Left hindlimb (tissue), 1 donor: ENCODE measurements at places on chromosomes 2 and 18.
A peak's percentile ranks its signal among the peaks of the same experiment; 100 is the strongest.

DNA sequence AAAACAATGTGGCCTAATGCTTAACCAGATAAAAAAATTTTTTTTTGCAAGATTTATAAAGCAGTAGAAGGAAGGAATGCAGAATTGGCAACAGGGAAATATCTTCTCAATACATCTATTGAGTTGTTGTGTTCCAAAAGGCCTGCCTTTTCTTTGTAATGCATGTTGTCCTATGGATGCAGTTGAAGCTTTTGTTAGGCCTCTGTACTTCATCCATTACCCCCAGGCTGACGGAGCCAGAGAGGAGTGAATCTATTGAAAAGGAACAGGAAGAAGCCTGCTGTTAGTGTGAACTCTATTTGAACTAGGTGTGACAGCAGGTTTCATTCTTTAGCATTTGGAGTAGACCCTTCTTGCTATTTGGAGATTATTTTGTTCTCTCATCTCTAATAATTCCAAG, 56.5 kb downstream of the MTX2 start:
- no peak for DNase-seq

DNA sequence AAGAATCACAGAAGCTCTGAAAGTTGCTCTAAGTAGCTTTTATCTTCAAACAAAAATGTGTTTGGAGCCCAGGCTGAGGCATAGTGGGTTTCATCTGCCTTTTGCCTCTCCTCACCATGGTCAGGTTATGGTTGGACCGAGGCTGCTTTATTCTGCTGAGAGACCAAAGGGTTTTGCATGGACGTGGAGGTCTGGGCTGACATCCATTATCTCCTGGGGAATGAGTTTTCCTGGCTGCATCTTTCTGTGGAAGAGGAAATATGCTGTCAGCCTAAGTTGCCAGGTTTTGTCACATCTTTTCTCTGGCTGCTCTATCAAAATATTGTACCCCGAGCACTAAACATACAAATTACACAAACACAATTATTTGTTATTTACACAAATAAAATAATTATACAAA, 223.2 kb downstream of the LDLRAD4 start:
- no peak for DNase-seq

- no peak for DNase-seq
These were observed 159.9 kb downstream of the CTIF start for GRCh38 chr18:48698707-48699106.

DNA sequence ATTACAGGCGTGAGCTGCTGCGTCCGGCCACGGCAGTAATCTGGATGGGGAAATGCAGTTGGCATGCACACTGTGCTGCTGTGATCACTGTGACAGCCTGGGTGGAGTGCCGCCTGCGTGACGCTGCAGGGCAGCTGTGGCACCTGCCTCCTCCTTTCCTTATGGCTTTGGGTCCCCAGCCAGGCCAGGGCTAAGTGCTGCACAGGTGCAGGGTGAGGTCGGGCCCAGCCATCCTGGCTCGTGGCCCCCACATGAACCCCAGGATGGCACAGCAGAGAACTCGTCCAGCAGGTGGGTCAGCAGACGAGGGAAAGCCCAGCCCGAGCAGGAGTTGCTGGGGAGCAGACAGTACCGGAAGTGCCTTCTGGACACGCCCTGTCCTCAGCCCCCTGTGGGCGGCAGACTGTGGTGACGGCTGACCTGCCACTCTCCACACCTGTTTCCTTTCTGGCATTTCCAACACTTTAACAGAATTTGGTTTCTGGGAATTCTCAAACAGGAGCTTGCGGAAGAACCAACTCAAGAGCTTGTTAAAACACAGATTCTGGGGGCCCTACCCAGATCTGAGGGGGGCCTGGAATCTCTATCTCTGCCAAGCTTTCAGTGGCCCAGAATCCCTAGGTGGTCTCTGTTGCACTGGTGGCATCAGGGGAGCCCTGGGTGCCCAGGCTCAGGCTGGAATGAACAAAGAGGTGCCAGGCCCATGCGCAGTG, 16.9 kb downstream of the HS1BP3 start:
- peak; percentile 58 for DNase-seq

- DNase-seq, result no peak
These were observed 42.3 kb downstream of the GATA6 start for GRCh38 chr18:22211657-22212056.
